ENCODE measurements at places on chromosomes 1 and 21. TPM values are rescaled to one million over a fixed set of nuclear protein-coding genes. Genes with fewer than 3 reads are reported as not detected.

Gene GSTM5
- total RNA-seq, result 2.4 TPM

Gene ACOT11
- total RNA-seq, result 64.8 TPM

Gene C8A
- total RNA-seq, result not detected

DNA sequence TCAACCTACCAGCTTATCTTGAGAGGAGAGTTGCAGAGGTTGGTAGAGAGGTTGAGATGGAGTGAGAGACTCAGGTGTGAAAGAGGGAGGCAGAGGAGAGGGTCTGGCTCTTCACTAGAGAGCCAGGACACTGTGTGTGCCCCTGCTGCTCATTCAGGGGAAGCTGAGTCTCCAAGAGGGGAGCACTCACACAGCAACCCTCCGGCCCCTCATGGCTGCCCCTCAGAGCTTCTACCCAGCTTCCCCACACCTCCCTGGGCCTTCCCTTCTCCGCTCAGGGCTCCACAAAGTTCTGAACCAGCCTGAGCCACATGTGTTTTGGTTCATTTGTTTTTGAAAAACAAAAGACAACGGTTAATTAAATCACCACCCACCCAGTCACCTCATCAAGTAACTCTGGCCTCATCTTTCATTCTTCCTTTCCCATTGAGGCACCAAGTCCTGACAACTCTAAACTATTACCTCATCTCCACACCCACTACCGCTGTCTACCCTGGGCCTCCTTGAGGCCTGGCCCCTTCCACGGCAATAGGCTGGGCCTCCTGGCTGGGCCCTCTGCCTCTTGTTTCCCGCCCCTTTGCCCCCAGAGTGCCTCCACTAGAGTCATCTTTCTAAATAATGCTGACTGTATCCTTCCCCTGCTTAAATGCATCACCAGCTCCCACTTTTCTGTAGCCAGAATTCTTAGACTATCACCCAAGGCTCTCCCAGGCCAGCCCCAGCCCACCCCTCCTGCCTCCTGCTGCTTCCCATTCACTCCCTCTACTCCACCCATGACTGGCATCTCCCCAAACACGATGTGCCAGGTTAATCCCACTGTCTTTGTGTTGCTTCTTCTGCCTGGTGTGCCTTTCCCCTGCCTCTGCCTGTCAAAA, 33.0 kb downstream of the TNNT2 start:
- DNase-seq, result no peak

GRCh38 chr1:6651909-6652308, 27.2 kb downstream of the THAP3 start:
- no peak for DNase-seq

All from left ventricle myocardium inferior (tissue), 1 donor.